ENCODE measurements at places on chromosomes 16 and 17. TPM values are rescaled to one million over a fixed set of nuclear protein-coding genes. Genes with fewer than 3 reads are reported as not detected.
A peak's percentile ranks its signal among the peaks of the same experiment; 100 is the strongest.

DNA sequence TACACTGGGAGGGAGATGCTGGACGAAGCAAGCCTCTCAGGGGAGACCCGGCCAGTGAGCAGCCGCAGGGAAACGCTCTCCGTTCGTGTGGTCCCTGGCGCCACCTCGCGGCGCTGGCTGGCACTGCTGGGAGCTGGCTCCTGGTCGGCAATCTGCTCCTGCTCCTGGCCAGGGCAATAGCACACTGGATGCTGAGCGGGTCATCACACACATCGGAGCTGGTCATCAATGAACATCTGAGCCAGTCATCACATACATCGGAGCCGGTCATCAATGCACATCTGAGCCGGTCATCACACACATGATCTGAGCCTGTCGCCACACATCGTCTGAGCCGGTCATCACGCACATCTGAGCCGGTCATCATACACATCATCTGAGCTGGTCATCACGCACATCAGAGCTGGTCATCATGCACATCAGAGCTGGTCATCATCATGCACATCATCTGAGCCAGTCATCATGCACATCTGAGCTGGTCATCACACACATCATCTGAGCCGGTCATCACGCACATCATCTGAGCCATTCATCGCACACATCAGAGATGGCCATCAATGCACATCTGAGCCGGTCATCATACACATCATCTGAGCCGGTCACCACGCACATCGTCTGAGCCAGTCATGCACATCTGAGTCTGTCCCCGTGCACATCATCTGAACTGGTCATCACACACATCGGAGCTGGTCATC is 217.3 kb downstream of the RBFOX3 start:
- peak; percentile 66 for DNase-seq

GRCh38 chr17:630801-631200 is 83.8 kb downstream of the VPS53 start:
- DNase-seq = no peak

DNA sequence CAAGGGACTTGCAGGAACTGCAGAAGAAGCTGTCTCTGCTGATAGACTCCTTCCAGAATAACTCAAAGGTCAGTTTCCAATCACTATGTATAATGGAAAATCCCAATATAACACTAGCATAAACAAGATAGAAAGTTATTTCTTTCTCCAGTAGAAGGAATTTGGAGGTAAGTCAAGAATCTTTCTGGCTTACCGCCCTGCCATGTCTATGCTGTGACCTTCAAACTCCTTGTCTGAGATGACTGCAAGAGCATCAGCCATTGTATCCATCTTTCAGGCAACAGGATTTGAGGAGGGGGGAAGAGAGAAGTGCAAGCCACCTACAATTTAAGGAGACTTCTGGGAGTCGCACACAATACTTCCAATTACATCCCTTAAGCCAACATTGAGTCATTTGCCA is 2.7 kb downstream of the LDAF1 start:
- DNase-seq = no peak

DNA sequence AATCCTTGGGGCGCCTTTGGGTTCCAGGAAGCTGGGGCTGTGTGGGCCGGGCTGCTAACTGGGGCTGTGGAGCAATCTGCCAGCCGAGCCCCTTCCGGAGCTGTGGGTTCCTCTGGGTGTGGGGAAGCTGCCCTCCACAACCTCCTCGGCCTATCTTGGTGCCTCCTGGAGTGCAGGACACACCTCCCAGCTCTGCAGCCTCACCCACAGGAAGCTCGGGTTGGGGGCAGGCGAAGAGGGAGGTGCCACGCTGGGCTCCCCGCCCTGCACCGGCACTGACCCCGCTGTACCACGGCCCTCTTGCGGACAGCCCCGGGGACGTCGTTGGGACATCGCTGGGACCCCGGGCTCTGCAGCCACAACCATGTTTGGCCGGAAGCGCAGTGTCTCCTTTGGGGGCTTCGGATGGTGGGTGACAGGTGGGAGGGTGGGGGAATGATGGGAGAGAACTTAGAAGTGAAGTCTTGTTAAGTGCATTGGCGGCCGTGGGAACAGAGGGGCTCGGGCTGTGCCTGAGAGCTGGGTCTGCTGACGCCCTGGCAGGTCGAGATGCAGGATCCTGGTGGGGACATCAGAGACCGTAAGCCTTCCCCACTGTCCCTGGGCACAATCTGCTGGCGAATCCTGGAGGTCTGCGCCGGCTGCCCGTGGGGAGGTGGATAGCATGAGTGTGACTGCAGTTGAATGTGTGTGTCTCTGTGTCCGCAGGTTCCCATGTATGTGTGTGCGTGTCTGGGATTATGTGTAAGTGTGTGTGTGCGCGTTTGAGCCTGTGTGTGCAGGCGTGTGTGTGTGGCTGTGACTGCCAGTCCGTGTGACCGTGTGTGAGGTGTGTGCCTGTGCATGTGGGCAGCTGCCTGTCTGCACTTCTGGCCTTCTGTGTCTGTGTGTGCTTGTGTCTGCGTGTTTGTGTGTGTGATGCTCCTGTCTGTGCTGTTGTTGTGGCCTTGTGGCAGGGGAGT is at the start of gene RAP1GAP2:
TSS of gene RAP1GAP2 (plus strand) at position 275 of the 962 bp plus-strand sequence. CDS start at position 365, 90 bp downstream.
- no peak for DNase-seq

DNA sequence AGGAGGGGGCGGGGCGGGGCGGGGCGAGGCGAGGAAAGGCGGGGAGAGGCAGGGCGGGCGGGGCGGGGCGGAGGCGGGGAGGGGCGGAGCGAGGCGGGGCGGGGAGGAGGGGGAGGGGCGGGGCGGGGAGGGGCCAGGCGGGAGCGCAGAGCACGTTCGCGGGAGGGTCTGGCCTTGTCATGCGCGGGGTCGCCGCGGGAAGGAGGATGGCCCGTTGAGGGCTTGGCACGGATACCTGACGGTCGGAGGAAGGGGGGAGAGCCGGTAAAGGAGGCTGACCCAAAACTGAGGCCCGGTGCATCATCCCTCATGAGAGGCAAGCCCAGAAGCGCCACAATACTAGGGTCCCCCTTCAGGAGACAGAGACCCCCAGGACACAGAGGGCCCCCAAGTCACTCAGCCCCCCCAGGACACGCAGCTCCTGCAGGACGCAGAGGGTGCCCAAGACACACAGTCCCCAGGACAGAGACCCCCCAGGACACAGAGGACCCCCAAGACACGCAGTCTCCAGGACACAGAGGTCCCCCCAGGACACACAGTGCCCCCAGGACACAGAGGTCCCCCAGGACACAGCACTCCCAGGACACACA is 593 bp upstream of the WDR45B start:
- DNase-seq = peak; percentile 27

Gene HOXB4
- total RNA-seq = 0.86 TPM

Gene KREMEN2
- total RNA-seq = 0.26 TPM

Gene ATAD5
- total RNA-seq = 7.6 TPM
